Neural progenitor cell (in vitro differentiated cells): ENCODE measurements at places on chromosomes 11 and 22. TPM values are rescaled to one million over a fixed set of nuclear protein-coding genes. Genes with fewer than 3 reads are reported as not detected.

C11orf91 gene
- not detected in 2 replicates for total RNA-seq

CHRDL2 gene
- 0.06 TPM in 1 of 2 replicates, not detected in the other for total RNA-seq

- no peaks in the 10 kb centered on the region for H3K36me3 ChIP-seq
- H3K27me3 ChIP-seq: peaks cover 100% of the 10 kb centered on the region
- no peak overlapping the region for H3K27ac ChIP-seq
- no peak overlapping the region for H3K4me3 ChIP-seq
- no peak for DNase-seq
- peaks cover 5% of the 10 kb centered on the region for H3K4me1 ChIP-seq
Observed at GRCh38 chr22:22424956-22425355, 83.6 kb downstream of the ZNF280B start.

DNA sequence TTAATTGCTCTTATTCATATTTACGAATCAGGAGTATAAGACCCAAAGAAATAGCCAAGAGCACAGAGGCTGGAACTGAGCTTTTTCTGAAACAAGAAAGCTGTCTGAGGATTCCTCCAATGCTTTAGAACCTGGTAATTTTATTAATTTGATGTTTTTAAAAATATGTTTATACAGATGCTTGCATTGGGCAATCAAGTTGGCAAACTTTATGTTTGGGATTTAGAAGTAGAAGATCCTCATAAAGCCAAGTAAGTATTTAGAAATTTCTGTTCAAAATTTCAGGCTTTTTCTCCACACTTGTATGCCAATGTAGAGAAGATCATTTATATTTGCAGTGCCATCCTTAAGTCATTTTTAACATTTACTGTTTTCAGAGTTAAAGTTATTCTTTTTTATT is 24.3 kb upstream of the HIKESHI start:
- H3K36me3 ChIP-seq: peaks cover 24% of the 10 kb centered on the region
- H3K4me1 ChIP-seq: no peaks in the 10 kb centered on the region
- DNase-seq: no peak
- H3K27me3 ChIP-seq: no peaks in the 10 kb centered on the region
- H3K27ac ChIP-seq: no peak overlapping the region

GRCh38 chr11:28463826-28464225 is 355.6 kb downstream of the METTL15 start:
- no peaks in the 10 kb centered on the region for H3K36me3 ChIP-seq
- H3K27ac ChIP-seq: no peak overlapping the region
- H3K27me3 ChIP-seq: no peaks in the 10 kb centered on the region
- H3K4me3 ChIP-seq: no peak overlapping the region
- H3K4me1 ChIP-seq: peaks cover 24% of the 10 kb centered on the region
- DNase-seq: no peak

ACER3 gene
- total RNA-seq: 10.9 and 18.9 TPM in 2 replicates
